ENCODE measurements at places on chromosomes 4 and X.

DNA sequence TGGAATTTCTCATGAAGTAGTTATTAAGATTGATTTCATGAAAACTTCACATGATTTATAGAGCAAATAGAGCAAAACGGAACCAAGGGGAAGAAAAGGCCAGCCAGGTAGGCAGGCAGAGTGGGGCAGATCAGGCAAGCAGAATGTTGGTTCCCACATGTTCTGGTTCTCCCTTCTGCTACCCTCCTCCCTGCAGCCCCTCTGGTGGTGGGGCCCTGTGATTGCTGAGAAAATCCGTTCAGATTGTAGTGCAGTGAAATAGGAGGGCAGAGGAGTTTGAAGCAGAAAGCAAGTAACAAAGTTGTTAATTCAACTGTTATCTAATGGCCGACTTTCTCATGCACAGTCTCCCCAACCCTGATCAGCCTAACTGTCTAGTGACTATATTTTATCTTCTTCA, 185.3 kb downstream of the MID1IP1 start:
- no peak for DNase-seq

GRCh38 chrX:122552286-122552800, 631.7 kb upstream of the GRIA3 start:
- no peak for DNase-seq

- no peak for DNase-seq
Measured at GRCh38 chrX:13357925-13358324, 38.1 kb upstream of the ATXN3L start.

GRCh38 chr4:40688446-40689095, 58.9 kb upstream of the RBM47 start:
- DNase-seq: no peak

- DNase-seq: no peak
Measured at GRCh38 chrX:150605603-150606002, 37.2 kb downstream of the MTM1 start.

DNA sequence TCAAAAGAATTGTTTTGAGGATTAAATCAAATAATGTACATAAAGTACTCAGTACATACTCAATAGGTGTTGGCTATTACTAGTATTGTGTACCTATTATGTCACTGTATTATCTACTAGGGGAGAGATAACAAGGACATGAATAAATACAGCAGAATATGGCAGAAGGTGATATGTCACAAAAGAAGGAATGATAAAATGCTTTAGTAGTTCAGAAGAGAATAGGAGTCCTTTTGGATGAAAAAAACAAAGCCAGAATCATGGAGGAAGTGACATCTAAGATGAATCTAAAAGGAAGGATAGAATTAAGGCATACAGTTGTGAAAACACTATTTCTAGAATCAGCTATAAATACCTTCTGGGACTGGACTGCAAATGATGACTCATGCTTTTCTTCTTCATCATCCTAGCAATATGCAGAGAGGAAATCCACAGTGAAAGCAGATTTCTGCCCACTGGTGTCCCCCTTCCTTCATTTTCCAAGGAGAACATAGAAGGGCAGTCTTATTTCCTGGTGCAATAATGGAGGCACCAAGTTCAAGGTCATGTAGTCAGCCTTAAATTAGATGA, 98.7 kb downstream of the GLUD2 start:
- DNase-seq: no peak

DNA sequence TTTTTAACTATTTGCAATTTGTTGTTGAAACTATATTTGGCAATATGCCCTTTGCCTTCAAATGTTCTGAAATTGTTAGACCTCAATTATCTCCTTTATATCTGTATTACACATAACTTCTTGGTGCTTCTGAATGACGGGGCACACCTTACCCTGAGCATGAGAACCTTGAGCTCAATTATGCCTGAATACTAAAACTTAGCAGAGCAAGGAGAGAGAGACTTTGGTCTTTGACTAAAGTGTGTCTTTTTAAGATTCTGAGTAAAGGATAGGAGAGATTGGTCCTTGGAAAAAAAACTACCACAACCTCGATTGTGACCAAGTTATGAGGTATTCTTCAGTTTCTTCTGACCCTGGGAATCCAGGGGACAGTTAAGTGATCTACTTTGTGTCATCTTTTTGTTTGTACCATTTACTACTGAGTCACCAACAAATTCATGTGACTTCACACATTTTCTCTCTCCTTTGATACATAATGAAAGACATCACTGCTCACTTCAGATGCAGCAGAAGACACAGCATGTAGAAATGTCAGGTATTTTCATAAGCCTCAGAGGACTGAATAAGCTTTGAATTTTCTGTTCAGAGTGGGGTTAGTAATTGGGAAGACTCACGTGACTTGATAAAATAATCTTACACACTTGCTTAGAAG, 51.4 kb downstream of the PTTG2 start:
- no peak for DNase-seq

- DNase-seq: no peak
Measured at GRCh38 chr4:100113096-100113495, 77.2 kb downstream of the DDIT4L start.

DNA sequence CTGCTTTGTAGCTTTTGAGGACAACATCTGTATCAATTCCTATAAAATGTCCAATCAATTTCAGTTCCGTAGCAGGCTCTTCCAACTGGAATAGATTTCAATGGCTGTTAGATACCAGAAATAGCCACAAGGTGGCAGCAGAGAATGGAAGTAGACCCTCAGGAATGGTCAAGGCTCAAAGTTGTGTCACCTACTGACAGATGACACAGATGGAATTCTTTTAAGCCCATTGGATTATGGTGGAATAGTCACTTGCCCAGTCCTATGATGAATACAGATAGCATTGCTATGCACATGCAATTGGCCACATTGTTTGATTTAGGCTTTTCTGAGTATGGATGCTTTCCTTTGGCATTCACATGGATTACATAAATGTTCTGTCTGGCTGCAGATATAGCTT, 130.4 kb upstream of the RADX start:
- peak; percentile 1 for DNase-seq

- no peak for DNase-seq
Measured at GRCh38 chr4:124973716-124974115, 261.2 kb upstream of the ANKRD50 start.

DNA sequence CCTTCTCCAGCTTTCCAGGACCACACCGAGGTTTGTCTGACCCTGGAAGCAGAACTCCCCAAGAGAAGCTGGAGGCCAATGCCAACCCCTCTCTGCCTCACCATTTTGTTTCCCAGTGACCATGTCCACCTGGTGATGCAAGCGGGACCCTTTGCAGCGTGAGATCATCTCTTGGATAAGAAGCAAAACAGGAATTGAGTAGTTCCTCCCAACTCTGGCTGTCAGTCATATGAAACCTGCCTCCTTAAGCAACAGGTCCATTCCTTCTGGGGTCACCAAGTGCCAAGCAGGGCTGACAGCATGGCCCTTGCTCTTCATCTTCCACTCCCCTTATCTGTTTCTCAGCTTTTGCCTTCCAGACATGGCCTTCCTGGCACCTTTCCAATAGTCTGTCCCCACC, 41.3 kb upstream of the MTM1 start:
- DNase-seq: no peak

GRCh38 chr4:182555997-182556418, 312.8 kb downstream of the TENM3 start:
- DNase-seq: no peak

DNA sequence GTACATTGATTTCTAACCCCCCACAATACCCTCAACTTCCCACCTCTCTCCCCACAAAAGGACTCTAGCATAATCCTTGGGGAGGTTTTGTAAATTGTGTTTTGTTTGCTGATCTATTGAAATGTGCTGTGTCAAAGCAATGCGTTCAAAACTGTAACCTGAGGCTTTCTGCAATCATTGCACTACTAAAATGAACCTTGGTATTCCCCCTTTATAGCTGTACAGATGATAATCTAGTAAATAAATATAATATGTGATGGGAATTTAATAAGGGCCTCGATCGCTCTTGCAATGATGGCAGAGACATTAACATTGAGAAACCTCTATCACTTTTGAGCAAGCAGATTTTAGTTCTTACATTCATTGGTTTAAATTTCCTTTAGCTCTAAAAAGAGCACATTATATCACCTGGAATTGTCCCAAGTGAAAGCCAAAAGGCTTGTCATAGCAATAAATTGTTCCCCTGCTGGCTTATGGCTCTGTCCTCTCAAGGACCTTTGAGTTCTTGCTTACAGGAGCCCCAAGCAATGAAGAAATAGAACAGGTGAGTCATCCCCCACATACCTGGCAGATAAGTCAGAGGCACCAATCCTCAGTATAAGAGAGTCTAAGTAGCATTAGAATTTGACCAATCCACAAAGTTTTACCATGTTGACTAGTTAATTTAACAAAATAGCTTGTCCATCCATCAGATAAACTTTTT, 18.4 kb upstream of the ACE2 start:
- no peak for DNase-seq

DNA sequence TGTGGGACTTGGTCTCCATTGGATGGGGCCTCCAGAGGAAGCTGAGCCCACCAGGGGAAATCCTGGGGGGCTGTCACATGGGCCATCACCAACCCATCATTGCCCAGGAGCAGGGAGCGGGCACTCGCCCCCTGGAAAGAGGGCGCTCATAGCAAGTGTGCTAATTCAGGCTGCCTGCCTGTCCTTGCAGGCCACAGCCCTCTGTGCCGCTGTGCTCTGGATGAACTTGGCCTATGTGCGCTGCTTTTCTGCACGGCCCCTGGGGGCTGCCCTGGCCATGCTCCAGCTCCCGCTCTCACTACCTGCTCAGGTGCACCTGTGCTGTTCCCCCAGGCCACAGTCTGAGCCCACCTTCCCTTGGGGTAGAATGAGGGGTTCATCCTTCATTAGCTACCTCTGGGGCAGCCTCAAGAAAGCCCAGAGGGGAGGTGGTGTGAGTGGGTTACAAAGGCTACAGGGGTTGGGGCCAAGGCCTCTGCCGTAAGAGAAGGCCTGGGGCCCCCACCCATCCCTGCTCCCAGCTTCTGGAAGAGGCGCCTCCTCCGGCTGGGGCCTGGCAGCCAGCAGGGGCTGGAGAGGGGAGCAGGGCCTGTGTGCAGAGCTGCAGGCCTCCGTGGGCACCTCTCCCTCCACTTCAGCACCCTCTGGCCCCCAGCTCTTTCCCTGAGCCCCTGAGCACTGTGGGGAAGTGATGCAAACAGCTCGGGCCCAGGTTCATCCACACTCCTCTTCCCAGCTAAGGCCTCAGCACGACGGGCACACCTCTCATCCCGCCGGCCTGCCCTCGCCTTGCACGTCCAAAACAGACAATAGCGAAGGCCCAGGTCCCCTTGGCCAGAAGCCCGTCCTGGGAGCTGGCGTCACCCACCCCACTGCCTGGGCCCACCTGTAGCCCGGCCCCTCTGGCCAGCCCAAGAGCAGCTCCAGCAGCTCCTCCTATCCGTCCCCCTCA, 8.9 kb downstream of the CFAP99 start:
- no peak for DNase-seq

GRCh38 chr4:21554066-21554465, 394.5 kb downstream of the KCNIP4 start:
- no peak for DNase-seq

DNA sequence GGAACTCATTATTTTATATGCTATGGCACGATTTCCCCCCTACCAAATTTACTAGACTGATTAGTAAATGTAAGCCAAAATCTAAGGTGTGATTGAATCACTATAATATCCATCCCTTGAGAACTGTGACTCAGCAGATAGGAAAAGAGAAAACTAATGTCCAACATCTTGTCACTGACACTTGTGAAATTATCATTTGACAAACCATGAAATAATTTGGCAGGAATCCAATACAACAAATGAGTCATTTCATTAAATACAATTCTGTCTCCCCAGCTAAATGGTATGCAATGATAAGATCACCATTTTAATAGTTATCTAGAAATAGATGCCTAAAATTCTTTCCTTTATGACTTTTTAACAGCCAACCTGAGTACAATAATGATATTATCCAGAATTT, 462.3 kb downstream of the DMD start:
- DNase-seq: no peak

GRCh38 chr4:38954727-38955126, 77.5 kb downstream of the TMEM156 start:
- DNase-seq: no peak

- DNase-seq: no peak
Measured at GRCh38 chr4:42453612-42454011, 56.3 kb downstream of the SHISA3 start.

DNA sequence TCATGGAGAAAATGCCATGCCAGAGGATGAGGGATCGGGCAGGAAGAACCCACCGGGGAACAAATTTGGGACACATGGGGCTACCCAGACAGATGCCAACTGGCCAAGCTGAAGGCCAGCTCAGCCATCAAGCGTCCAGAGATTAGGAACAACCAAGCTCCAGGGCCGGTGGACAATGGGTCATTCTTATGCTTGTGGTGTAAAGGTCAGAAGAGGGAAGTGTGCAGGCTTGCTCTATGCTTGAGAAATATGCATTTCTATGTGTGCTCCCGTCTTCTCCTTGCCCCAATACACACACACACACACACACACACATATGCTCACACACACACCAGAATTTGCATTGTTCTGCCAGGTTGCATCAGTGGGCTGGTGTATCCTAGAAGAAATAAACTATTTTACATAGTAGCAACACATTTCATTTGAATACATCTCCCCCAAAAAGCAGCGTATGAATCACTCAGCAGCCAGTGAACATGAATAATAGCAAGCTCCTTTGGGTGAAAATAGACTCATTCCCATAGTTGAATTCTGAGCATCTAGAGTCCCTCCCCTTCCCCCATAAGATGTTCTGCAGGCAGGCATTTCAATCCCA, 201.9 kb upstream of the PPARGC1A start:
- DNase-seq: no peak

- DNase-seq: no peak
Measured at GRCh38 chr4:37675587-37676290, 10.4 kb downstream of the RELL1 start.

GRCh38 chrX:7247346-7247745, 99.4 kb upstream of the PUDP start:
- no peak for DNase-seq

- no peak for DNase-seq
Measured at GRCh38 chr4:73187325-73187724, 71.3 kb downstream of the ANKRD17 start.

DNA sequence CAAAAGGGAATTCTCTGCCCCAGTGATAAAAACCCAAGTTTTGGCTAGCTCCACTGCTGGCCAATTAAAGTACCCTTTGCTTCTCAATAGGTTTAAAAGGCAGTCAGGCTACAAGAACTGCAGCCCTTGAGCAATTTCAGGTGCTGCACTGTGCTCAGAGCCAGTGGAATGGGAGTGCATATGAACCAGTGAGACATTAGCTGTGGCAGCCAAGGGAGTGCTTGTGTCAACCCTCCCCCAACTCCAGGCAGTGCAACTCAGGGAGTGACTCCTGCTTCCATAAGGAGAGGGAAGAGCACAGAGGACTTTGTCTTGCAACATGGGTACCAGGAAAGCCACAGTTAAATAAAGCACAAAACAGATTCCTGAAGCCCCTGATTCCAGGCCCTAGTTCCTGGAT, 61.6 kb upstream of the VAMP7 start:
- DNase-seq: no peak
